ENCODE measurements at places on chromosomes 3 and 15. TPM values are rescaled to one million over a fixed set of nuclear protein-coding genes. Genes with fewer than 3 reads are reported as not detected.

- no peak for DNase-seq
Measured at GRCh38 chr15:88800738-88801137, 2.5 kb upstream of the ACAN start.

- peak; percentile 79 for DNase-seq
Measured at GRCh38 chr15:40768521-40769273, 1.1 kb upstream of the C15orf62 start.

GRCh38 chr3:4834403-4834866 is 144.8 kb upstream of the BHLHE40 start:
- DNase-seq: peak; percentile 33

DNA sequence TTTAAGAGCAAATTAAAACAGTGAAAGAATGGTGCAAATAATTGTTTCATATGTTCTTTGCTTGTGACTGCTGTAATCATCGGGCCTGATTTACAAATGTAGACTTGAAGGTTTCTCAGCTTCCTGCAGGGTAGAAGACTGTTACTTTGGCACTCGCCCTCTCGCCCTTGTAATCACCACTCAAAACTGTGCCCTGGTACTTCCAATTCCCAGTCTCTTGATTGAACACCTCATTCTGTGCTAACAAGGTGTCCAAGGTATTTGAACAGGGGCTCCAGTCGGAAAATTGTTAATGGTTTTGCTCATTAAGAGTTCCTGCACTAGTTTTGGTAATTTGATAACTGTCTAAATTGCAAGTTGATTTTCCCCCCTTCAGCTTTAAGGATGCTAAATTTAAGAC is 209.5 kb downstream of the ZIC1 start:
- no peak for DNase-seq

DNA sequence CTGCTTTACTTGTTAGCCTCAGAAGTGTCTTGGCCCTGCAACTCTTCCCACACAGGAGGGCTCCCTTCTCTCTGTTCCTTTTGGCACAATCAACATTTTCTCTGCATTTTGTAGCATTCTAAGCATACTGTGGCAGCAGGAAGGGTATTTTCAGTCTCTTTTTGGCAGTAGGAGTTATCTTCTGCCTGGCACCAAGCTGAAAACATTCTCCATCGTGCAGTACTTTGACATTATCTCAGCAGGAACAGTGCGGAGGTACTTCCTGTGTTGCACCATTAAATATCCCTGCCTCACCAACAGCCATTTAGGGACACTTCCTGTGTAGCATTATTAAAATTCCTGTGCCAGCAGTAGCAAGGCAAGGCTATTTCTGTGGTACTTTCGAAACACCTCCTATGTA is 233.2 kb upstream of the SEMA6D start:
- DNase-seq: no peak

- no peak for DNase-seq
Measured at GRCh38 chr3:15659254-15659975, 57.9 kb downstream of the BTD start.

DNA sequence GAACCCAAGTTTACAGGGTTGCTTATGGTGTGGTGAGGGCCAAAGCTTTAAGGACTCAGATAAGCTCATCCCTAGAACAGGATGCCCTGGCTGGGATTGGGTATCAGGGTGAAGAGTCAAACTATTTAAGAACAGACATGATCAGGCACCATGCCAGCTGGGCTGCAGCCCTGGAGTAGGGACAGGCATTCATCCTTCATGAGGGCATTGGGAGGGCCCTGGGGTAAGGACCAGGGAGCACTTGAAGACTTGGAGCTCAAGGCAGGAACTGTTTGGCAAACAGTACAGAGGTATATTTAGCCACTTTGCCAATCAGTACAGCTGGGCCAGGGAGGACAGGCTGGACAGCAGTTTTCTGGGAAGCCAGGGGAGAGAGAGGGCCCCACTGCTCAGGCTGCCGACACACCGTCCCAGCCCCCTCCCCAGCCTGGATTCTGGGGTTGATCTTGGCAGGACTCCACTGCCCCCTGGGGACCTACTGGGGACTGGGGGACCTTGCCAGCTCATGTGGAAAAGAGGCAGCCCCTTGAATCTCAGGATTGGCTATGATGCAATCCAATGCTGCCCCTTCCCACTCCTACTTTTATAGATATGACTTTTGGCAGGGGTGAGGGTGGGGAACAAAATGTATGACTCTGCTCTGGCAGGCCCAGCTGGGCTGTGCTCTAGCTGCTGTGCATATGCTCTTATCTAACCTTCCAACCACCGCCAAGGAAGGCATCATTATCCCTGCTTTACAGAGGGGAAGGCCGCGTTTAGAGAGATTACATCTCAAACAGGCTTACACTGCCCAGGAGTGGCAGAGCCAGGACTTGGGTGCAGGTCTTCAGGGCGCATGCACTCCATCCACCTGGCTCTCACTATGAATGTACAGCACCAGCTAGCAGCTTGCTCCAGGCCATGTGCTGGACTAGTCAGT is 2.3 kb downstream of the PLA2G4E start:
- DNase-seq: no peak

DNA sequence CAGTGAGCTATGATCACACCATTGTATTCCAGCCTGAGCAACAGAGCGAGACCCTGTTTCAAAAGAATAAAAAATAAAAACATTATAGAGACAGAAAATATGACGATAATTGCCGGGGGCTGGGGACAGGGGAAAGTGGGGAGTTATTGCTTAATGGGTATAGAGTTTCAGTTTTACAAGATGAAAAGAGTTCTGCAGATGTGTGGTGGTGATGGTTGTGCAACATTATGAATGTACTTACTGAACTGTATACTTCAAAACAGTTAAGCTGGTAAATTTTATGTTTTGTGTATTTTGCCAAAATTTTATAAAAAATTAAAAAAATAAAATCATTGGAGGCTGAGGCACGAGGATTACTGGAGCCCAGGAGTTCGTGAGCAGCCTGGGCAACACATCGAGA is 24.8 kb upstream of the ZNF774 start:
- DNase-seq: no peak

- DNase-seq: no peak
Measured at GRCh38 chr3:73475717-73476116, 149.0 kb downstream of the PDZRN3 start.

DNA sequence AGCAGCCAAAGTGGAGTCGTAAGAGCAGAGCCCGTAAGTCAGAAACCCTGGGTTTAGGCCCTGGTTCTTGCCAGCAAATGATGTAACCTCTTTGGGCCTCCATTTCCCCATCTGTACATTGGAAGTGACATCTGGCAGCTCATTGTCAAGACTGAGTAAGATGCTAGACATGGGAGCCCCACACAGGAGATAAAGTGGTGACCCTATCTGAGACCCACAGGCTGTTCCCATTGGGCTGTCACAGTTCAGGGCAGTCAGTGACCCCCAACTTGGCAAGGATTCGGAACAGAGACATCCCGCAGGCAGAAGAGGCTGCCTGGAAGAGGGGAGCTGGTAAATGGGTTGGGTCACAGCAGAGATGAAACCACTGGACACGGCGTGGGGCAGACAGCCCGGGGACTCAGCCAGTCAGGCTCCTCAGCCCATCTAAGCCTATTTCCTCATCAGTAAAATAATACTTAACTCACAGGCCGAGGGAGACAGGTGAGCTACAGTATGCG is 1.8 kb downstream of the CLN6 start:
- DNase-seq: no peak

DNA sequence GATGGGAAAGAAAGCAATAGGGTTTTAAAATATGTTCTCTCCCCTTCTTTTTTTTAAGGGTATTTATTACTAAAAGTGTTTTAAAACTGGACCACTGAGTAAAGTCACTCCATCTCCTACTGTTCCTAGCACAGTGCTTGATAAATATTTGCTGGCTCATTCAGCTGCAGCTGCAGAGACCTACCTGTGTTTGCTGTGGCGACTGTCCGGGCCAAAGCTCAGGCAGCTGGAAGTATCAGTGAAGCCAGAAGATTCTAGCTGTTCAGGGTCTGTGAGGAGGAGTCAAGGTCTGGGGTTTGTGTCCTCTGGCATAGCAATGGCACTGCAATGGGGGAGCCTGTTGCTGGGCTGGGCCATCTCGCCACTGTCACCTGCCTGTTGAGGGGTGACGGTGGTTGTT is 109.9 kb downstream of the RPLP1 start:
- no peak for DNase-seq

DNA sequence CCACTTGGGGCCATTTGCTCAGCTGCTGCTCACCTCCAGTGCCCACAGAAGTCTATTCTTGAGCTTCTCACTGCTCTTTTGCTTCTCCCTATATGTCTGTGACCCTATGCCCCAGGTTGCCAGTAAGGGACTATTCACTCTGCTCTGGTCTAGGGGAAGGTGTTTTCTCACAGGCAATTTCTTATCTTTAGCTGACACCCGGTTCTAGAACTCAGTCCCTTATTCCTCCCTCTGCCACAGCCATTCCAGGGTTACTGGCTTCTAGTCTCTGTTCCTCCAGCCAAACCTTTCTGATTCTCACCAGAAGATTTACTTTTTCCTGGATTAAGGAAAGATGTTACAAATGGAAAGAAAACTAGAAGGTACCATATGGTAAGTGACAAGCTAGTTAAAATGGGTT is 574.0 kb downstream of the NTRK3 start:
- DNase-seq: no peak

DNA sequence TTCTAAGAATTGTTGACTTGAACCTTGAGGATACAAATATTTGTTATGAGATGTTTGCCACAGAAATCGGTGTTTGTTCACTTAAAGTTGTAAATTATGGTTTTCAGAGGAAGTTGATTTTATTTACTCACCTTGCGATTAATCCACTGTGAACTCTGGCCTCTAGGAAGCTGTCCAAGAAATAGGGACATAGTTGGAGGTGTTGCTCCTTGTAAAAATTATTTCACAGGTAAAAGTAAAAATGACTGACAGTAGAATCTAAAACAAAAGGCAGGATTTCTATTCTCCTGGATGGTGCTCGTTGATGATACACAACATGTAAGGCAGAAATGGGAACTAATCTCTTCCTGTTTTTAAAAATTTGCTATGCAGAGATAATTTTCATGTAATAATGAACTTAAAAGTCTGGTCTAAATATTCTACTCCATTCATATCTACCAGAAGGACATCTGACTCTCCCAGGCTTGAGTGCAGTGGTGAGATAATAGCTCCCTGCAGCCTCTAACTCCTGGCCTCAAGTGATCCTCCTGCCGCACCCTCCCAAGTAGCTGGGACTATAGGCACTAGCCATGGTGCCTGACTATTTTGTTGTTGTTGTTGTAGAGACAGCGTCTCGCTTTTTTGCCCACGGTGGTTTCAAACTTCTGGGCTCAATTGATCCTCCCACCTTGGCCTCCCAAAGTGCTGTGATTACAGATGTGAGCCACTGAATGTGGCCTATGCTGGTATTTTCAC is 17.1 kb upstream of the LZTFL1 start:
- no peak for DNase-seq

- peak; percentile 4 for DNase-seq
Measured at GRCh38 chr3:28576614-28577200, 228.1 kb upstream of the AZI2 start.

GRCh38 chr3:159586571-159587202 is 401.9 kb upstream of the IL12A start:
- peak; percentile 48 for DNase-seq

DNA sequence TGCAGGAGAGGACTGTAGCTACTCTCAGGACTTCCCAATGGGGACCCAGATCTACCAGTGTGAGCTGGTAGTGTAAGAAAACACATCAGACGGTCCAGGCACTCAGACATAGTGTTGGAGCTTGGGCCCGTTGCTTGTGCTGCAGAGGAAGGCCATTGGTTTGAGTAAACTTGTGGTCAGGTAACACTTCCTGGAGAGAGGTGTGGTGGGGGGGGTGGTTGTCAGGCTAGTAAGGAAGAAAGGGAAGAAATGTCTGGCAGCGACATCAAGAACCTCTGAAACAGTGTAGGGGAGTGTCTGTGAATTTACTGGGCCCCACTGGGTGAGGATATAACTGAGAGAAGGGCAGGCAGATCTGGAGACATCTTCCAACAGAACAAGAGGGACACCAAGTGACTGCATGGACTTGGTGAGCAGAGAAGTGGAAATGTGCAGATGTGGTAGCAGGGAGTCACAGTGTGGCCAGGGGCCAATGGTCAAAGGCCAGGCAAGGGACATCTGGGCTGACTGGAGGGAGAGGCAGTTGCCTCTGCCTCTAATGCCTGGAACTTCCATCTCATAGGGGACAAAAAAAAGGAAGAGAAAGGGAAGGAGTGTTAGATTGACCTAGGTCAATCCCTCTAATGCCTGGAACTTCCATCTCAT is 63.7 kb upstream of the MRPS22 start:
- no peak for DNase-seq

- DNase-seq: peak; percentile 65
Measured at GRCh38 chr15:82197733-82198594, 64.6 kb downstream of the EFL1 start.

- DNase-seq: peak; percentile 3
Measured at GRCh38 chr3:29099775-29100174, 181.1 kb upstream of the RBMS3 start.

DNA sequence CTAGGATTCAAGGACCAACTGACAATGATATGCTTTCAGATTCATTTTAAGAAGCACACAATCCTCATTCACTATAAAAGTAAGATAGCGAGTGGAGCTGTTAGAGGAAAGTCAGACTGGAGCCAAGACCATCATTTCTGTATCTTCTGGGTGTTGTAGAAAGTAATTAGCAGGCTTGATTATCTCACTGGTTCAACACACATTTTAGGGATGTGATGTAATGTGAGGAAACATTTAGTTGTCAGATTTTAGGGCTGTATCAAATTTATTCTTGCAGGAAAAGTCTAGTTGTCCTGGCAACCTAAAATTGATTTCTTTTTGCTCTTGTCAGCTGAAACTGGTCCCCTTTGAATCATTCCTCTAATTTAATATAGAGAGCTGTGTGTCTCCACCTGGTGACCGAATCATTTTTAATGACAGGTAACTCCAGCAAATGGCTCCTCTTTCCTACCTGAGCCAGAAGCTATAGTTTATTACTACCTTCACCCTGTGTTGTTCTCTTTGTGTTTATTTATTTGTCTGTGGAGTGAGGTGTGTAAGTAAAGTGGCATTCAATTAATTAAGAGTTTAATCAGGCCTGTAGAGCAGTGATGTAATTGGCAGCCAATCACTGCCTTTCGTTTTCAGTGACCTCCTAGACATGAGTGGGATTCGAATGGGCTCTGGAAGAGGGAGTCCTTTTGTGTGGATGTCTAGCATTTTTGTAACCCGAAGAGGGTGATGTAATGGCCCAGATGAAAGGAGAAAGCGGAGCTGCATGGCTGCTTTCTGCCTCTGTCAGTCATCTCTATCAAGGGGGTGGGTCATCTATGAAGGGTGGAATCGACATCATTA is 125.8 kb downstream of the LPP start:
- no peak for DNase-seq

- DNase-seq: no peak
Measured at GRCh38 chr3:59185591-59186369, 136.0 kb upstream of the CFAP20DC start.

- no peak for DNase-seq
Measured at GRCh38 chr3:194571491-194572142, 61.6 kb downstream of the TMEM44 start.

NEO1 gene
- total RNA-seq: 14.5 TPM

MESP1 gene
- 1.5 TPM for total RNA-seq

SAXO2 gene
- total RNA-seq: 11.0 TPM

SLCO2A1 gene
- 4.8 TPM for total RNA-seq

DNAJC17 gene
- total RNA-seq: 30.2 TPM

EIF5A2 gene
- total RNA-seq: 8.2 TPM

Data from Daoy (cell line).